Fibroblast of upper back skin (primary cell): ENCODE measurements at places on chromosomes 12 and 14.

GRCh38 chr14:36383767-36384431, 63.5 kb upstream of the MBIP start:
- no peak for DNase-seq

DNA sequence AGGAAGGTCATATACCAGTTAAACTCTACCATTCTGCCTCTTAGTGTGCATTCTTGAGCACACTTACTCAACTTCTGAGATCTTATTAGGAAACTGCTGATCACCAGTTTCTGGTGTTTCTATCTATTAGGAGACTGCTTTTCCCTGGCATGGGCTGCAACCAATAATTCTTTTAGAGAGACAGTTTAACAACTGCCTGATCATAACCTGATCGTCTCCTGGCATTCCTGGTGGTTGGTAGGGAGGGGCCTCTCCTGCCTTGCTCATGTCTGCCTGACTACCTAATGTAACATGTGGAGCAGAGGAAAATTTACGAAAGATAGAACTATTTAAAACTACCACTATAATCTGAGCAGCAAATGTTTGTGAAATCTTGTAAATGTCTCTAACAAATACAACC, 75.3 kb upstream of the MGAT4C start:
- no peak for DNase-seq

DNA sequence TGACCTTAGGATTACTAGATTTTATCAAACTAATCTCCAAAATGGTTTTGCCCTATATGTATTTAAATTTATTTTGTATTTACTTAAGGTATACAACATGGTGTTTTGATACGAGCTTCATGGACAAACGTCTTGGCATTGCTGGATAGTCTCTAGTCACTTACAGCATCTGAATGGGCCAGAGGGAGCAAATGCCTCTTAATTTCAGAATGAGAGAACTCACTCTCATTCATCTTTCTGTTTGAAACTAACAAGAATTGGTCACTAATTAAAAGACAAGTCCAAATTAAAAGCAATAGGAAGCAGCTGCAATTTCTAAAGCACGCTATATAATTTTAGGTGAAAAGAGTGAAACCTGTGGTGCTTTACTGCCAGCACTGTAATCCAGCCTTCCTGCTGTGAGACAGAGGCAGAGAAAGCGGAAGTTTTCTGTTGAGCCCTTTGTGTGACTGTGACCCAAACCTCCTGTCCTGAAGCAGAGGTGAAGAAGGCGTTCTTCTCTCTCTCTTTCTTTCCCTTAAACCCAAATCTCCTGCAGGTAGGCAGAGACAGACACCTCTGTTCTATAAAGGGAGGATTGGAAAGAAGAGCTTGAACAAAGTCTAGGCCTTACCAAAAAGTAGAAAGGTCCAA, 184.6 kb upstream of the NAV3 start:
- DNase-seq, result no peak

DNA sequence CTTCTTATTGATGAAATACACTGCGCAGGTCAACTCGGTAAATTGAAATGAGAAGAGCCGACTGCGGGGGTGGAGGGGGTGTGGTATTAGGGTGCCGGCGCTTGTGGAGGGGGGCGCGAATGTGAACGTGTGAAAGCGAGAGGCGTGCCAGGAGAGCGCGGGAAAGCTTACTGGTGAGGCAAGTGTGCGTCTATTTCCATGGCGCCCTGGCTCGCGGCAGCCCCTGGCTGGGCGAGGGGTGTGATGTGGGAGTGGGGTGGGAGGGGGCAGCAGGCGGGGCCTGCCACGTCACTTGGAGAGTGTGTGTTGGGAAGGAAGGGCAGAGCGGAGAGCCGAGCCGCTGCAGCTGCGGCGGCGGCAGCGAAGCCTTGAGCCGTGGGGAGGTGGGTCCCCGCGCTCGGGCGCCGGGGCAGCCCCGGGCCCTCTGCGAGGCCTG, 88.8 kb downstream of the GALNT8 start:
- peak; percentile 28 for DNase-seq

DNA sequence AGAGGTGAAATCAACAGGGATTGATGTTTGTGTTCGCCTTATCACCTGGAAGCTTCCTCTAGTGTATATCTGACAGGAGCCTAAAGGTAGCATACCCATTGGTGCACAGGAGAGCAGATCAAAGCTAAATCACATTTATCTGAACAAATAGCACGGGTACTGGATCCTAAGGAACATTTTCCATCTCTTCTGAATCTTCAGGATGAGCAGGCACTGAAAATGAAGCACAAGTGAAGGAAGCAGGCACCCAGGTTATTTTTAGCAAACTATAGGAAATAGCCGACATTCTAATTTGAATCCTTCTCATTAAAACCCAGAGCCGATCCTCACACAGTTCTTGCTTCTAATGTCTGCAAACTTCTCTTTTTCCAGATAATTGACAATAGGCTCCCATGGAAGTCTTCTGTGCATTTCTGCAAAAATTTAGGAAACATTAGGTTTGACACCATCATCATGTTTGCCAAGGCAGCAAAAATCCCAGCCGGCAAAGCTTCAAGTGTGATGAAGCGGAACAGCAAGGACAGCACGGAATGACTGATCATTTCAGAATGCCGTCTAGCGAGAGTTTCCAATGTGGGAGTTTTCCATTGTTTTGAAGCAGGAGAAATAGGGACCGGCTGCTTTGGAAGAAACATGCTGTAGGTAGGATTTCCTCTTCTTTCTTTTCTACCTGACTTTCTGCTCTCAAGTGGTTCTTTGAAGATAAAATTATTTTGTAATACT, 24.3 kb upstream of the RGS6 start:
- no peak for DNase-seq
